ENCODE measurements at places on chromosomes 5 and 9.
A peak's percentile ranks its signal among the peaks of the same experiment; 100 is the strongest.

GRCh38 chr9:16484744-16485143 lies 385.7 kb downstream of the BNC2 start:
- no peak overlapping the region for H3K4me3 ChIP-seq
- DNase-seq, result no peak
- no peaks in the 10 kb centered on the region for H3K36me3 ChIP-seq
- no peak overlapping the region for H3K27ac ChIP-seq
- H3K27me3 ChIP-seq, result no peaks in the 10 kb centered on the region

GRCh38 chr9:83405759-83406158 lies 132.4 kb downstream of the FRMD3 start:
- H3K27ac ChIP-seq, result peak overlapping the region; percentile 39
- peaks cover 16% of the 10 kb centered on the region for H3K4me1 ChIP-seq
- DNase-seq, result no peak
- H3K27me3 ChIP-seq, result no peaks in the 10 kb centered on the region
- H3K4me3 ChIP-seq, result no peak overlapping the region

- no peak for DNase-seq
- no peaks in the 10 kb centered on the region for H3K27me3 ChIP-seq
- peaks cover 3% of the 10 kb centered on the region for H3K36me3 ChIP-seq
- no peak overlapping the region for H3K27ac ChIP-seq
These were observed 38.9 kb downstream of the ACO1 start for GRCh38 chr9:32423371-32423770.

GRCh38 chr9:93464395-93464794 lies 11.0 kb upstream of the FAM120AOS start:
- no peak overlapping the region for H3K4me3 ChIP-seq
- H3K36me3 ChIP-seq, result no peaks in the 10 kb centered on the region
- DNase-seq, result no peak
